Mesothelial cell of epicardium (in vitro differentiated cells): ENCODE measurements at places on chromosomes 4 and X. TPM values are rescaled to one million over a fixed set of nuclear protein-coding genes. Genes with fewer than 3 reads are reported as not detected.

DNA sequence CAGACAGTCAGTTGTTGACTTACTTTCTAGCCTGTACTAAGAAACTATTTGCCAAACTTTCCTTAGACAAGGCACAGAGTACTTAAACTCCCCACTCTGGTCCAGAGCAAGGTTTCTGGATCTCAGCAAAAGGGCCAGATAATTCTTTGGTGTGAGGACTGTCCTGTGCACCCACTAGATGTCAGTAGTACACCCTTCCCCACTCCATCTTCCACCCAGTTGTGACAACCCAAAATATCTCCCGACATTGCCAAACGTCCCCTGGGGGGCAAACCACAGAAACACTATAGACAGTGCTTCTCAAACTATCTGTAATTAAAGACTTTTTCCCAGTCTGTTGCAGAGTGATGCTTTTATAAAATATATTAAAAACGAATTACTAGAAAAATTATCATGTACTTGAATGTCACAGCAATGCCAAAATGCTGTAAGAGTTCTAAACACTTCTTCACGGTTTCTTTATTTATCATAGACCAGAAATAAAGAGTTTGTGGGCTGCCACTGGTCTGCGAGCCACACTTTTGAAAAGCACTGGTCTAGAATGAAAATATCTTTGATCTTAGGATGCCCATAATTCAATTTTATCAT lies 203.5 kb downstream of the PRDM5 start:
- no peaks in the 10 kb centered on the region for H3K27me3 ChIP-seq

GRCh38 chrX:70042399-70043371 lies 7.1 kb downstream of the AWAT2 start:
- no peak for DNase-seq
- no peak overlapping the region for H3K4me3 ChIP-seq
- no peaks in the 10 kb centered on the region for H3K36me3 ChIP-seq
- peaks cover 8% of the 10 kb centered on the region for H3K27me3 ChIP-seq
- no peaks in the 10 kb centered on the region for H3K4me1 ChIP-seq

- H3K36me3 ChIP-seq = no peaks in the 10 kb centered on the region
- no peak for DNase-seq
- H3K27me3 ChIP-seq = no peaks in the 10 kb centered on the region
- peak overlapping the region; percentile 26 for H3K27ac ChIP-seq
- no peak overlapping the region for H3K4me3 ChIP-seq
These were observed 40.4 kb upstream of the MAPK10 start for GRCh38 chr4:86400216-86400615.

GRCh38 chr4:164575861-164576260 lies 178.1 kb upstream of the SMIM31 start:
- no peaks in the 10 kb centered on the region for H3K4me1 ChIP-seq
- no peaks in the 10 kb centered on the region for H3K27me3 ChIP-seq
- no peak overlapping the region for H3K27ac ChIP-seq

DNA sequence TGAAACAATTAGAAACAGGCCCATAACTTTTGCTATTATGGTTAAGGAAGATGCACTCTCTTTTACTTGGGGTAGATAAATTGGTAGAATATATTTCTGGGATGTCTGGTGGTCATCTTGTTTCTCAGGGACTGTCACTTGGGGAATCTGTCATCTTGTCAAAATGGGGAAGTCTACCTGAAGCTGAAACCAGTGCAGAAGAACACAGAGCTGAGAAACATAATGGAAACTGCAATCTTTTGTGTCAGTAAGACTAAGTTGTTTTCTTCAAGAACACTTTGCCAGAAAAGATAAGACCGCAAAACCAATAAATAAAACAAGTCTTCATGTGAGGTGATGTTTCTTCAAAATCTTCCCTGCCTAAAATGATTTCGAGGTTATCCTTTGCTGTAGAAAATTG lies 92.0 kb downstream of the NAA11 start:
- peaks cover 15% of the 10 kb centered on the region for H3K4me1 ChIP-seq
- no peak overlapping the region for H3K4me3 ChIP-seq
- H3K27me3 ChIP-seq = no peaks in the 10 kb centered on the region

EFNB1 gene
- total RNA-seq = 69.2 to 71.6 TPM (median 70.1 TPM) in 3 replicates

MTCP1 gene
- total RNA-seq = 10.4 to 13.0 TPM (median 13.0 TPM) in 3 replicates

CYTL1 gene
- 13.9 to 18.0 TPM (median 16.9 TPM) in 3 replicates for total RNA-seq

IL2 gene
- not detected in 3 replicates for total RNA-seq
